Eye (tissue), 1 donor: ENCODE measurements at places on chromosomes 11 and 22.
A peak's percentile ranks its signal among the peaks of the same experiment; 100 is the strongest.

- DNase-seq = no peak
Observed at GRCh38 chr11:121872356-121872755, 243.7 kb downstream of the BLID start.

- peak; percentile 22 for DNase-seq
Observed at GRCh38 chr22:21984793-21985192, 2.2 kb upstream of the TOP3B start.

- no peak for DNase-seq
Observed at GRCh38 chr11:2362414-2362813, 14.7 kb upstream of the CD81 start.

DNA sequence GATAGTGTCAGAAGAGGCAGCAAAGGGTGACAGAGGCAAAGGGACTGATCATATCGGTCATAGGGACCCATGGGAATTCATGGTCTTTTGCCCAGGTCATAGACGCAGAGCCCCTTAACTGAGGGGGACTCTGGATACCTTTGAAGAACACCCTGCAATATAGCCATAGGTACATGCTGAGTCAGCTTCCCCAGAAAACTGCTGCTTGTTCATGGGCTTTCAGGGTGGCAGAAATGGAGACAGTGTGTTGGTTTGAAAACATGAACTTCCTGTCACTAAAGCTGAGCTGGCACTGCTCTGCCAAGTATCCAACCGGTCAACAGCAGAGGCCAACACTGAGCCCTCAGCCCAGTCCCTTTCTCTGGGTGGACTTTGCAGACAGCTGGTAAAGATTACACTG is 114.2 kb downstream of the EFCAB6 start:
- no peak for DNase-seq

GRCh38 chr11:59761993-59762392 is 6.8 kb downstream of the STX3 start:
- no peak for DNase-seq

- no peak for DNase-seq
Observed at GRCh38 chr11:116233561-116233960, 539.2 kb downstream of the BUD13 start.

GRCh38 chr22:39522567-39523300 is 2.4 kb downstream of the ATF4 start:
- DNase-seq = no peak

DNA sequence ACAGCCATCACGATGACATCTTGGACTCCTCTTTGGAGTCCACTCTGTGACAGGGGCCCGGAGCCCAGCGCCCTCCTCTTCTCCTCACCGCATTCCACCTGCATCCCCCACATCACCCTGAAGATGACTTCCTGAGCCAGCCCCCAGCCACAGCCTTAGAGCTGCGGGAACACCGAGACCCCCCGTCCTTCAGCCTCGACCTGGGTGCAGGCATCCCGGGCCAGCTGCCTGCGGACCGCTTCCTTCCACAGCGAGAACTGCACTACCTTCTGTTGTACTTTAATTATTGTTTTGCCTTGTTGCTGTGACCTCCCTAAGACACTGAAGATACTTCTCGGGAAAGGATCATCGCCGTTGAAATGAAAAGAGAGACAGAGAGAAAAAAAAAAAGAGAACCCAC is 42.1 kb downstream of the DBX1 start:
- no peak for DNase-seq

GRCh38 chr11:134024420-134025081 is 44.3 kb upstream of the JAM3 start:
- peak; percentile 36 for DNase-seq

GRCh38 chr11:126357969-126358762 is 2.7 kb downstream of the ST3GAL4 start:
- no peak for DNase-seq

DNA sequence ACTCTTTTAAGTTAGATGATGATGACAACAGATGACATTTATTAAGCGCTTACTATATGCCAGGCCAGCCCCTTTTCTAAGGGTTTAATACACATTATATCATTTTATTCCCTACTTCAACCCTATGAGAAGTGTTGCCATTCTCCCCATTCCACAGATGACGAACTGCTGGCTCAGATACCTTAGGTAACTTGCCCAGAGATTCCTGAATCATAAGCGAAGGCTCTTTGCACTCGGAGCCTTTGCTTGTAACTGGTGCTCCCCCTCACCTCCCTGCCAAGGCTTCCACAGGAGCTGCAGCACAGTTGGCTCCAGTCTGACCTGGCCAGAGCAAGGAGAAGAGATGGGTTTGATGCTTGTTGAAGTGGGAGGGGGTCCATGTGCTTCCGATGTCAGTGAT is 43.0 kb downstream of the DBX1 start:
- no peak for DNase-seq

- DNase-seq = no peak
Observed at GRCh38 chr11:83004746-83005556, 66.7 kb downstream of the RAB30 start.

- DNase-seq = no peak
Observed at GRCh38 chr11:33646168-33646567, 54.5 kb downstream of the C11orf91 start.

DNA sequence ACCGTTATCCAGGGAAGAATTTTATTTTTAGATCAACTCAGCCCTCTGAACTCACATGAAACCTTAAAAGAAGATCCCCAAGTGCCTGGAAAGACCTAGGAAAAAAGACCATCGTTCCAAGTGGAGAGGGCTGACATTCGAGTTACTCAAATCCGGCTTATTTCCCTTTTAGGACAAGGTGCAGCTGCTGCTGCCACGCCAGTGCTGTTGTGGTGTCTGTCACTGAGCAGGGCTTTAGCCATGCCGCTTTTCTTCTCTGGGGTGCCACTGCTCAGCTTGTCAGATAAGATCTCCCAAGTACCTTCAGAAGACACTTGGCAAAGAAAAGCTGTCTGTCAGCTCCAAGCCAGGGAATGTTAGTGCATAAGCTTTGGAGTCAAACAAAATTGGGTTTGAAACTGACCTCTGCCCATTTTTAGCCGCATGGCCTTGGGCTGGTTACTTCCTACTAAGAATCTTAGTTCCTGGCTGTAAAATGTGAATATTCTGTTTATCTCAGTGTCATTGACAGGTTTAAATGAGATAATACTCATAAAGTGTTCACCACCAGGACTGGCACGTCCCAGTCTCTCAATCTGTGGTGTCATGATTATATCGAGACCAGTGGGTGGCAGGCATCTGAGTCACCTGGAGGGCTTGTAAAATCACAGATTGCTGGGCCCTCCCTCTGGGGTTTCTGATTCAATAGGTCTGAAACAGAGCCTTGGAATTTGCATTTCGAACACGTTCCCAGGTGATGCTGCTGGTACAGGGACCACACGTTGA is 117.5 kb downstream of the PKNOX2 start:
- DNase-seq = no peak

GRCh38 chr11:10498022-10498400 is 42.9 kb downstream of the AMPD3 start:
- DNase-seq = no peak

GRCh38 chr11:102464859-102465500 is 12.4 kb upstream of the TMEM123 start:
- no peak for DNase-seq

DNA sequence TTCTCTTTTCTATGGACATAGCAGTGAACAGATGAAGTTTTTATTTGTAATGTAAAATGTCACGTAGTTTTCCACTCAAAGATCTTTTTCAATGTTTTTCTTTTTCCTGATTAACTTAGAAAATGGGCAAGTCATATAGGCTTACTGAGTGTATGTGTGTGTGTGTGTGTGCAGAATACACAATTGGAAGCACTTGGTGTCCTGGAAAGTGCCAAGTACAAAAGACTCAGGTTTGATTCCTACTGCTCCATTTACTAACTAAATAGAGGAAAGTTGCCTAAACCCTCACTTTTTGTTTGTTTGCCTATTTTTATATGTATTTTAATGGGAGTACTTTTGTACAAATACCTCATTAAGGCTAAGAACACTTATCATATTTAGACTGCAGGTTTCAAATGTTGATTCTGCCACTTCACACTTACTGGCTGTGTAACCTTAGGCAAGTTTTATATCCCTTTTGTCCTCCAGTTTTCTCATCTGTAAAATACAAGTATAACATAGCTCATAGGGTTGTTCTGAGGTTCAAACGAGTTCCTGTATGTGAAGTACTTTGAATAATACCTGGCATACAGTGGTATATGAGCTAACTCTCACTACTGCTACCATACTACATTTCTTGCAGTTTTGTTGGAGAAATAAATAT is 90.1 kb downstream of the TYR start:
- DNase-seq = no peak

DNA sequence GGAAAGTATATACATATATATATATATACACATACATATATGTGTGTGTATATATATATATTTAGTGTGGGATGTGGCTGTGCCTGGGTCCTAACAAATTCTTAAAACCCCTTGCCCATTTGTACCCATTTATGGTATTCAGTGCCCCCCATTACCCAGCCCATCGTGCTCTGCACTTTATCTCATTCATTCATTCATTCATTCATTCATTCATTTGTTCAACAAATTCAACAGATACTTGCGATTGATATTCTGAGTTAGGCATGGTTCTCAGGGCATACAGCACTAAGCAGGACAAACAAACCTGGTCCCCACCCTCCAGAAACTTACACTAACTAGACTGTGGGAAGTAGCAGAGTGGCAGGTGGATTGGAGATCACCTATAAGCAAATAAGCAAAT is 56.6 kb upstream of the LMO2 start:
- DNase-seq = no peak
